ENCODE measurements at places on chromosomes 11 and 22.

GRCh38 chr22:49886346-49887063, 31.7 kb downstream of the ALG12 start:
- no peak for DNase-seq

DNA sequence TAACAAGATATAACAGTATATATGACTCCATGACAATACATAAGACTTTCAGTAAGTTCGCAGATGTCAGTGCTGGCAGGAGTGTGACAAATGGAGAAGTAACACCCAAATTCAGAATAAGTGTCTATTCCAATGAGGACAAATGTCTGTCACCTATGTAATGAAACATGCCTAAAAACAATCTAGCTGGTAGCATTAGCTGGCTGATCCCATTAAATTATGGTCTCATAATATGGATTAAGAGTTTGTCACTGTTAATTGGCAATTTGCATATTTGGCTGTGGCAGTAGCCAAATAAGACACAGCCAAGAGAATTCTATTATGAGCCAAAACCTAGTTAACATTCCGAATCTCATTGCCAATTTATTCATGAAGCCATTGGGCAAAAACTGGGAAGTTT, 30.2 kb upstream of the CAVIN3 start:
- DNase-seq: no peak

- no peak for DNase-seq
Observed at GRCh38 chr11:58028687-58029411, 1.9 kb upstream of the OR6Q1 start.

DNA sequence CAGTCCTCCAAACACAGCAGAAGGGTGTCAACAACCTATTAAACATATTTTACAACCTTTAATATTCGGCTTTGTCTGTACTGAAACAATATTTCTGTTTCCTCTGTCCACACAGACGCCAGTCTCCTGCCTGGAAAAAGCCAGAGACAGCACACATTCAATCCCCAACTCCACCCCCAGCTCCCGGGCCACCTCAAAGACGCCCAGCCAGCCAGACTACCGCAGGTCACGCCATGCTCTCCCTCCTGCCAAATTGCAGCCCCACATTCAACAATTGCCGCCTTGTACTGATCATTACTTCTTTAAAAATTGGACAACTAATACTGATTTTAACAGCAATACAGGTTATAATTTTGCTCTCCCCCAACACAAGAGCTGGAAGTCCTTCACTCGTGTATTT, 1.2 kb downstream of the SERGEF start:
- DNase-seq: no peak

DNA sequence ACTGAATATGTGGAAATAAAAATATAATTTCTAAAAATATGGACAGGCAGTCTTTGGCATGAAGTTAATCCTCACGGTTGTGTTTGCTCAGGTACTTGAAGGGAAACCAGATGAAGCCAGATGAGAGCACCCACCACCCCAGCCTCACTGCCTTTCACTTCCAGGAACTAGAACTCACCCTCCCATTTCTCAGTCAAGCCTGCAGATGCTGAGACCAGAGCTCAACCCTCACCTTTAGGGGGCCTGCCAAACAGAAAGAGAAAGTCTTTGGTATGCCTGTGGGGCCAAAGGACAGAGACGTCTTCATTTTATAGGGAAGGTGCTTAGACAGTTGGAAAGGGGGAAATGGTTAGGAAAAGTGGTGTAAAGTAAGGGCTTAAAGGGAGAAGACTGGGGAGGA, 252.8 kb upstream of the PLET1 start:
- no peak for DNase-seq
